ENCODE measurements at places on chromosomes 3 and 15. TPM values are rescaled to one million over a fixed set of nuclear protein-coding genes. Genes with fewer than 3 reads are reported as not detected.

GOLGA6L9 gene
- 3.8 TPM for total RNA-seq

MYH15 gene
- 0.14 TPM for total RNA-seq

SCAANT1 gene
- not detected for total RNA-seq

IQCF5 gene
- not detected for total RNA-seq

DNA sequence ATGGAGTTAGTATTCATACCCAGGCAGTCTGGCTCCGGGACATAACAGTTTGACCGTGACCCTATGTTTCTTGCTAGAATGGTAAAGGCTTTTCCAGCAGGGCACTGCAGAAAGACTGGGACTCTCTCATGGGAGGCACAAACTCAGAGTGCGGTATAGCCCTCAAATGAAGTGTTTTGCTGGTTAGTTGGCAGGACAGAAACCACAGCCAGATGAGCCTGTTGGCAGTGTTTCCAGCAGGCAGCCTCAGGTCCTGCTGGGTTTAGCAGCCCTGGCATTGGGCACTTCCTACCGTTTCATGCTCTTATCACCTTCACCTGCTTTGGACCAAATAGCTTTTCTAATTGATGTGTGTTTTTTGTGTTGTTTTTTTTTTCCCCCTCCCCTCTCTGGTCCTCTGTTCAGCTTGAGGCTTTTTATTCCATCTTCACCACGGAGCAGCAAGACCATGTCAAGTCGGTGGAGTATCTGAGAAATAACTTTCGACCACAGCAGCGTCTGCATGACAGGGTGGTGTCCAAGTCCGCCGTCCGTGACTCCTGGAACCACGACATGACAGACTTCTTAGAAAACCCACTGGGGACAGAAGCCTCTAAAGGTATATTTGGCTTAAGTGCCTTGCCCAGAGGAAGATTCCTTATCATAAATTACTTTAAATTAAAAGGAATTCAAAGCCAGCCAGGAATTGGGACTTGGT, 205.6 kb downstream of the FEZF2 start:
- DNase-seq = no peak

- DNase-seq = no peak
Observed at GRCh38 chr3:157868196-157868595, 238.0 kb downstream of the SHOX2 start.

DNA sequence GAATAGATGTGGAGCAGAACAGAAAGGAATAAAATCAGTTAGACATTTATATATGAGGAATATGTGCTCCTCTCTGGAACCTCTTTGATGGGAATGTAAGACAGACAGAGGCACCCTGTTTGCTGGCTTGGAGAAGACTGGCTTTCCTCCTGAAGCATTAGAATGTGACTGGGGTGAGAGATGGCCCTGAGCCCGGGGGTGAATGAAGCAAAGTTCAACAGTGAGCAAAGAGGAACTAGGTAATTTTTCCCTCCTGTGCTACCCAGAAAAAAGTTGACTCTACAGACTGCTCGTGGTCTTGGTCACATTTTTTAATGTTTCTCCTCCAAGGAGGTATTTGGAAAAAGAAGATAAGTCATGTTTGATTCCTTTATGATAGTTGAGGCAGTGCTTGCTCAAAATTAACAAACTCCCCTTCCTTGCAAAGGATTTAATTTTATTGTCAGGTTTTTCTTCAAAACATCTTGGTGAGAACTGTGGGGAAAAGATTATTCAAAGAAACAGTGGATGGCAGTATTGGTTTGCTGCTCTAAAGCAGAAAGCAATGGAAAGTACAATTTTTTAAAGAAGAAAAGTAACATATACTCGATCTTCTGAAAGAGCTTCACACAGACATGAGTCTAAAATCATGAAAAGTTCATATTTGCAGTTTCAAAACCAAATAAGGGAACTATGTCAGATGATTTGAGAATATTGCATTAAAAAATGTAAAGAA, 370.4 kb upstream of the CDIN1 start:
- DNase-seq = no peak

GRCh38 chr15:76105391-76105790, 45.6 kb downstream of the TMEM266 start:
- no peak for DNase-seq

DNA sequence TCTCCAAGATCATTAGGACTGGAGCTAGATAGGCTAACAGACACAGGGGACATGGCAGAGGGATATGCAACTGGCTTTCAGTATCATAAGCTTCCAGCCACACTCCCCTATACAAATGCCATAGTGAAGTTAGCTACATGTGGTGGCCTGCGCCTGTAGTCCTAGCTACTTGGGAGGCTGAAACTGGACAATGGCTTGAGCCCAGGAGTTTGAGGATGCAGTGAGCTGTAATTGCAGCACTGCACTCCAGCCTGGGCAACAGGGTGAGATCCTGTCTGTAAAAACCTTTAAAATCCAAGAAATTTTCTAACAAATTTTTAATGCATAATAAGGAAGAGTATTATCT, 37.3 kb downstream of the DLG1 start:
- DNase-seq = no peak
